Urinary bladder (tissue), 4 donors: ENCODE measurements at places on chromosomes 12 and 14. TPM values are rescaled to one million over a fixed set of nuclear protein-coding genes. Genes with fewer than 3 reads are reported as not detected.

SFSWAP gene
- 29.0 TPM for total RNA-seq

NANOG gene
- 0.21 TPM for total RNA-seq

SETD3 gene
- total RNA-seq, result 72.1 TPM

FOS gene
- total RNA-seq, result 219 TPM

CCDC175 gene
- 0.74 TPM for total RNA-seq

KRT86 gene
- total RNA-seq, result not detected

CLEC9A gene
- total RNA-seq, result 0.90 TPM

CCDC60 gene
- total RNA-seq, result 5.6 TPM

KRT72 gene
- not detected for total RNA-seq

KRT4 gene
- total RNA-seq, result 6.3 TPM

PRB2 gene
- total RNA-seq, result not detected

SOAT2 gene
- not detected for total RNA-seq

HOTAIR gene
- total RNA-seq, result 1.1 TPM

CMA1 gene
- 3.2 TPM for total RNA-seq

MANSC1 gene
- 6.9 TPM for total RNA-seq

ACACB gene
- total RNA-seq, result 34.5 TPM

RNASE7 gene
- not detected for total RNA-seq

ACVRL1 gene
- 47.9 TPM for total RNA-seq

IAPP gene
- not detected for total RNA-seq

SALL2 gene
- 6.4 TPM for total RNA-seq

SDR9C7 gene
- total RNA-seq, result not detected

MTRFR gene
- total RNA-seq, result 16.4 TPM

DRAM1 gene
- 14.0 TPM for total RNA-seq

TMEM132C gene
- 11.1 TPM for total RNA-seq

SMIM41 gene
- 3.4 TPM for total RNA-seq

NINJ2 gene
- total RNA-seq, result 1.7 TPM

ANO2 gene
- total RNA-seq, result 8.8 TPM

COX8C gene
- total RNA-seq, result not detected

SRRM4 gene
- 0.42 TPM for total RNA-seq

TOMM20L gene
- total RNA-seq, result not detected

OTOGL gene
- 4.5 TPM for total RNA-seq

PIP4P1 gene
- 11.9 TPM for total RNA-seq

PIGH gene
- 26.3 TPM for total RNA-seq

AQP6 gene
- total RNA-seq, result 0.26 TPM

NR1H4 gene
- total RNA-seq, result 3.2 TPM

DIO3 gene
- 1.8 TPM for total RNA-seq

SYNDIG1L gene
- total RNA-seq, result not detected
